SK-N-DZ (cell line): ENCODE measurements at places on chromosomes 16 and 17.

GRCh38 chr16:65725156-65725845 lies 603.4 kb upstream of the CDH11 start:
- DNase-seq: no peak

GRCh38 chr17:56351675-56352074 lies 198.4 kb downstream of the ANKFN1 start:
- no peak for DNase-seq

DNA sequence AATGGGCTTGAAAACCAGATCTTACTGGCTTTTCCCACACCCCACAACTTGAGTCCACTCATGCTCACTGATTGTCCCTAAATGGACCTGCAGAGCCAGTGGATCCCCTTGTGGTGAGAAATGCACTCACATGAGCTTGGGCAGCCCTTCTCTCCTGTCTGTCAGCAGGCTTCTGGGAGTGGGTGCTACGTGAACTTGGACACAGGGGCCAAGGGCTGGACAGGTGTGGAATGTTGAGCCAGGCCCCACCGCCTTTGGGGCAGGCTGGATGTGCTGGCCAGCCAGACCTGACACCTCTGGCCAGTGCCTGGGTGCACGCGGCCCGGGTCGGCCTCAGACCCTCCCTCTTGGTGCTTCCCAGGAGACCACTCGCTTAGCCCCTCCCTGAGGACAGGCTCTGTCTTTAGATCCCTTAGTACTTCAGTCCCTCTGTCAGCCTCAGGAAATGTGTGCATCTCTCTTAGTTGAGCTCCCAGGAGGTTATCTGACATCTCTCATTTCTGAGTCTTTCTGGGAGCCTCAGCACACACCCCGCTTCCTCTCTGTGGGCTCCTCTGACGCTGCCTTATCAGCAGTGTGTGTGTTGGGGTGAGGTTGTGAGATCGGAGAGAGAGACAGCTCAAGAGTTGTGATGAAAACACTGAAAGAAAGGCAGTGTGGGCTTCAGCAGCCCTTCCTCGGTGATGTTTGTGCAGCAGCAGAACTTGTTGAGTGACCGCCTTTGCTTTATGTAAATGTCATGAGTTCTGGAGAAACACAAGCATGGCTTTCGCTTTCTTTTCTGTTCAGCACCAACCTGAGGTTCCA lies 117.0 kb downstream of the RAB11FIP4 start:
- DNase-seq: no peak

DNA sequence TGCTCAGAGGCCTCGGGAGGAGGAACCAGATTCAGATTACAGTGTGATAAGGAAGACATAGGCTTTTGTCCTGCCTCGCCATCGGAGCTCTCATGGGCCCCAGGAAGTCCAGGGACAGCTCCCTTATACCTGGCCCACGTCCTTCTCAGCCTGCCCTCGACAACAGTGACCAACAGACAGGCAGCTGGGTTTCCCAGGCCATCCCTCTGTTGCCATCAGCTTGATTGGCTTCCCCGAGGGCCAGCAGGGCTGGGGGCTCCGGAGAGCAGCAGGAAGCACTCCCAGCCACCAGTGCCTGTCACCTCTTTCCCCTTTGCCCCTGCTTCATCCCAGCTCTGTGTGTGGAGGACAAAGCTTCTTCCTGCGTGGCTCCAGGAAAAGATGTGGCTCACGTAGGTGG lies 17.6 kb downstream of the CD300A start:
- no peak for DNase-seq

GRCh38 chr17:77796176-77796860 lies 162.2 kb upstream of the TNRC6C start:
- no peak for DNase-seq

- DNase-seq: no peak
These were observed 186.2 kb downstream of the HS3ST3B1 start for GRCh38 chr17:14487068-14487467.

GRCh38 chr17:65225061-65225460 lies 87.9 kb downstream of the RGS9 start:
- no peak for DNase-seq

- DNase-seq: no peak
These were observed 42.8 kb upstream of the RAI1 start for GRCh38 chr17:17638467-17638866.
